Stimulated activated CD4-positive, alpha-beta T cell treated with anti-CD3 and anti-CD28 coated beads, Interleukin-12 subunit alpha, Interleukin-12 subunit beta, amount 100 ng/mL, for 24 hours (primary cell): ENCODE measurements at places on chromosomes 16 and 17.

GRCh38 chr17:62911114-62911513 is 54.9 kb upstream of the TANC2 start:
- DNase-seq, result no peak

DNA sequence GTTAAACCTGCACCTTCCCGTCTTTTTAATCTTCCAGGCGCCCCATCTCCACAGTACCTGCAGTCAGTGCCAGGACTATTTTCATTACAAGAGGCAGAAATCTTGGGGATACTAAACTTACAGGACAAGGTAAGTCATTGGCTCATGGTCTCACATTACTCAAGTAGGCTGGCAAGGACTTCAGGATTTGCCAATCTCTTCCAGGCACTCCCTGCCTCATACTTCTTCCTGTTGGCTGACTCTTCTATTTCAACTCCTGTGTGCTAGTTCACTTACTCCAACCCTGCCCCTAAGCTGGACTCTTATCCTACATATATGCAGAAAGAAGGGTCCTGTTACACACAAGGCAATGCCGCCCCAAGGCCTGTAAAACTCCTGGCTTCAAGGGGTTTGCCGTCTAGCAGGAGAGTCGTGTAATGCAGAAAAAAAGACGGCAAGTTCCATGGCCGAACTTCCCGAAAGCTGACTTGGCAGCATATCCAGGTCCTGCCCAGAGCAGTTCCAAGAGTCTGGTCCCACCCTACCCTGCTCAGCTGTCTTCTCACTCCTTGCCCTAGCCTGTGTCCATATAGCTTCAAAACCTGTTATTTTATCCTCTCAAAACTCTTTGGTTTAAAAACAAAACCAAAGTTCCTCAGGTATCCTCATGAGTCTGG is 14.8 kb downstream of the ERN1 start:
- no peak for DNase-seq

- DNase-seq, result no peak
Measured at GRCh38 chr16:48279199-48279598, 31.9 kb upstream of the ABCC11 start.

DNA sequence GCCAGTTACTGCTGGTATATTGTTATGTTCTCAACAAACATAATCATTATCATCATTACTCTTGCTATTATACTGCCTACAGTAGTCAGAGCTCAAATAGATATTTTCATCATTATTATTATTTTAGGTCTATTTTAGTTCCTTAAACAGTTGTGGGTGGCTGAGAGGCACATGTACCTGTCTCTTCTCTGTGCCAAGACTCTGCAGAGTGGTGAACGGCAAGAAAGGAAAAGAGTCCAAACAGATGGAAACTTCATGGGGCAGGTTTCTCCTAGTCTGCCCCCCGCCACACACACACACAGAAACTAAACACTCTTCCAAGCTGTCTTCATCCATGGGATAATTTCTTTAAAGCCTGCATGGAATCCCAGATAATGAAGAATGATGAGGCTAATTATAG is 77.7 kb upstream of the CLEC3A start:
- no peak for DNase-seq
